ENCODE measurements at places on chromosomes 7 and 10. TPM values are rescaled to one million over a fixed set of nuclear protein-coding genes. Genes with fewer than 3 reads are reported as not detected.

Gene EVX1
- total RNA-seq: not detected

Gene KIAA1217
- total RNA-seq: 12.8 TPM

Gene VAX1
- not detected for total RNA-seq

Gene TEX36
- total RNA-seq: not detected

Gene IFIT5
- total RNA-seq: 14.9 TPM

Gene SLC26A5
- not detected for total RNA-seq

Gene HTRA1
- 111 TPM for total RNA-seq
